Suppressor macrophage treated with lipopolysaccharide for 4 hours (primary cell): ENCODE measurements at places on chromosomes 4 and X.

GRCh38 chrX:38627683-38628082 lies 66.3 kb downstream of the TSPAN7 start:
- peak; percentile 50 for DNase-seq

GRCh38 chr4:158255727-158256324 lies 45.5 kb downstream of the TMEM144 start:
- peak; percentile 66 for DNase-seq

DNA sequence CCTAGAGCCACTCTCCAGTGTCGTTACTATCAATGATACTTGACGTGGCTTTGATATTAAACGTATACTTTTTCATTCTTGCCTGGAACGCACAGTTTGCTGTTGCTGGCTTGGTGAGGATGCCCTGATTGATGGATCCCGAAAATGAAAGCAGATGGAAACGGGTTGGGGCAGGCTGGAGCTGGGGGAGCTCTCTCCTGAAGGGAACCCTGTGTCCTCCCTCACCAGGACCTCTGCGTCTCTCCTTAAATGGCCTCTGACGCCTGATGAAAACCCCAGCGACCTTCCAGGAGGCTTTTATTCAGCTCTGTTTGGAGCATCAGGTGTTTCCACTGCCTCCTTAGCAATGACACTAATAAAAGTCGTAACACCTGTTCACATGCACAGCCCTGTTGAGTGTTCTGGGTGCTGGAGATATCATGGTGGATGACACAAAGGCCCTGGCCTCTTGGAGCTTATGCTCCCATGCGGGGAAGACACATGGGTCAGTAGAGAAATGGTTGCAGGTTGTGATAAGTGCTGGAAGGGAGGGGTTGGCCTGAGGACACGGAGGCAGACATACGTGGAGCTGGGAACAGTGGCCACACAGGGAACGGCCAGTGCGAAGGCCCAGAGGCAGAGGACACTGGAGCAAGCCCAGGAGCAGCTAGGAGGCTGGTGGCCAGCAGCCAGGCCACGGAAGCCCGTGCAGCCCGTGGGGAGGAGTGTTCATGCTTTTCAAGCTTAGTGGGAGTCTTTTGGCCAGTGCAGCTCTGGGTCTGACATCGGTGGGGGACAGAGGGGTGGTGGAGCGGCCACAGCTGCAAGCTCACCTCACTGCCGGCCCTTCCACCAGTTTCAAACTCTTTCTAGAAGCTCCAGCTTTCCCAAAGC lies 7.5 kb downstream of the MSANTD1 start:
- DNase-seq = no peak

DNA sequence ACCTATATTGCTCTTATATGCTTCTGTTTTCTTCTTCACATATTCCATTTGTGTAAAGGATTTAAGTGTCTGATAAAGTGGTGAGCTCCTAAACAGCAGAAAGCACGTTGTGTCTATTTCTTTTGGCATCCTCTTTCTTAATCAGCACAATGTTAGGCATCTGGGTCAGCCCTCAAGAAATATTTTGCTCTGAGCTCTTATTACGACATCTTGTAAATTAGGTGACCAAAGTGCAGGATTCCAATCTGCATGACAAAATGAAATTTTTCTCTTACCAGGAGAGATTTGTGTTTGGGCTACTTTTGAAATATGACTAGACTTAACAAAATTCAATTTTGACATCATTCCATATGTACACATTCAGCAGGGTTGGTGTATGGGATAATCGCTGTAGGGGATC lies 210.0 kb upstream of the IGFBP7 start:
- DNase-seq = no peak

- no peak for DNase-seq
Measured at GRCh38 chr4:102342404-102343074, 2.7 kb downstream of the SLC39A8 start.

GRCh38 chr4:16916719-16917337 lies 18.4 kb upstream of the LDB2 start:
- DNase-seq = peak; percentile 54

DNA sequence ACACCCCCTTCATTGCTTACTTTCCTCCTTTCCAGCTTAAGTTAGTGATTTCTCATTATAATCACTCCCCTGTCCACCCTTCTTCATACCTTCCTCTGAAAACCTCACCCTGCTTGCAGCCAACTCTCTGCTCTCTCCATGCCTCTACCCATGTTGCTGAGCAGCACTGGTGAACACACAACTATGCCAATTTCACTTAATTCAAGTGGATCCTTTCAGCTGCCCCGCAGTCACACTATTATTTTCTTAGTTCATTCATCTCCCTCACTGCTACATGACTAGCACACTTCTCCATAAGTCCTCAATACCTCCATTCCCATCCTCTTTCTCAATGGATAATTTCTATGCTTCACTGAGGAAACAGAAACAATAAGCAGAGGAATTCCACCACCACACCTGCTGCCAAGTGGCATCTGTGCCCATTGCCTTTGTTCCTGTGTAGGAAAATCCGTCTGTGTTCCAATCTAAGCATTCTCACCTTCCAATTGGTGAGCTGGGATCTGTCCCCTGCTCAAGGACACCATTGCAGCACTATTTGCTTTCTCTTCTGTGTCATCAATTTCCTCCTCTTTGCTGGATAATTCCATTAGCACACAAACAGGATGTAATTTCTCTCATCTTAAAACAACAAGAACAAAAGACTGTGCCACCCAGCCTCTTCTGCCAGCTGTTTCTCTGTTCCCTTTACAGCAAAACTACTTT lies 25.2 kb upstream of the PRSS48 start:
- no peak for DNase-seq
